ENCODE measurements at places on chromosomes 2 and 18.

DNA sequence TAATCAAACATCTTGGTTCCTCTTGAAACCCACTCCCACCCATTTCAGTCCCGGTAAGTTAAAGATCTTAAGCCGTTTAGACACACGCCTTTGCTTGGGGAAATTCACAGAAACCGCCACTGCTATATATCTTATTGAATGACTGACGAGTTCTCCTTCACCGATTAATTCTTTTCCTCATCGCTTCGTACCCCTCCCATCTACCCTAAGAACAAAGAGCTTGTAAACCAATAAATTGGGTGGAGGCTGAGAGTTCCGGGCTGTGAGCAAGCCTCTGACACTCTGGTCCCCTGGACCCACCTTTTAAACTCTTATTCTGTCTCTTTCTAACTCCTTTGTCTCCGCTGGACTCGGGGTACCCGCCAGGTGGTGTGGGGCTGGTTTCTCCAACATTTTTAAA, 30.6 kb downstream of the TMEM131 start:
- DNase-seq: no peak

DNA sequence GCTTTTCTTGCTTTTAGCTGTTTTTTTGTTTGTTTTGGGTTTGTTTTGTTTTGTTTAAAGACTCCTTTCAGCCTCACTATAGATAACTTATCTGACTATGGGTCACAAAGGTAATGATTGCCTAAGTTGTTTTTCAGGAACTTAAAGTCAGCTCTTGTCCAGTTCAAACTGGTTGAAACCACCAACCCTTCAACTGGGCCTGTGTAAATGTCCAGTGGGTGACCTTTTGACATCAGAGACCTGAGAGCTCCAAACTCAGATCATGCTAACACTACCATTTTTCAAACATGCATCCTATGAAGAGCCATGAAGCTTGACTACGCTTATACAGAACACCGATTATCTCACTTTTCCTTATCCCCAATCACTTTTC, 144.6 kb upstream of the RMP24 start:
- DNase-seq: no peak

- no peak for DNase-seq
Observed at GRCh38 chr2:85999061-85999831, 106.4 kb downstream of the POLR1A start.

DNA sequence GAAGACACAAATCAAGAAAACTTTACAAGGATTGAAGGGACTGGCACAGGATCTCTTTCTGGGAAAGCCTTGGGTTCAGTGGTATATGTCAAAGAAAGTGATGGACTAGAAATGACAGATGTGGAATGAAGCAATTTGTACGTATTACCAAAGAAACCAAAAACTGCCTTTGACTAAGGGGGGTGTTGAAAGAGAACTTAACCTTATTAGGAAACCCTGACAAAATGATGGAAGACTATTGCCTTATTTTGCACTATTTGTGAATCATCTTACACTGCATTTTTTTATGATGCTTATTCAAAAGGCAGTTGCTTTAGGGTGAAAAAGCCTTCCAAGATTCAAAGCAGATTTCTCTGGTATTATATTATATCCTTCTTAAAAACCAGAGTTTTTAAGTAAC, 4.0 kb downstream of the TSGA10 start:
- no peak for DNase-seq

- DNase-seq: no peak
Observed at GRCh38 chr18:72391427-72391826, 152.7 kb downstream of the CBLN2 start.

GRCh38 chr2:219752726-219753125, 125.3 kb downstream of the SLC4A3 start:
- DNase-seq: no peak

DNA sequence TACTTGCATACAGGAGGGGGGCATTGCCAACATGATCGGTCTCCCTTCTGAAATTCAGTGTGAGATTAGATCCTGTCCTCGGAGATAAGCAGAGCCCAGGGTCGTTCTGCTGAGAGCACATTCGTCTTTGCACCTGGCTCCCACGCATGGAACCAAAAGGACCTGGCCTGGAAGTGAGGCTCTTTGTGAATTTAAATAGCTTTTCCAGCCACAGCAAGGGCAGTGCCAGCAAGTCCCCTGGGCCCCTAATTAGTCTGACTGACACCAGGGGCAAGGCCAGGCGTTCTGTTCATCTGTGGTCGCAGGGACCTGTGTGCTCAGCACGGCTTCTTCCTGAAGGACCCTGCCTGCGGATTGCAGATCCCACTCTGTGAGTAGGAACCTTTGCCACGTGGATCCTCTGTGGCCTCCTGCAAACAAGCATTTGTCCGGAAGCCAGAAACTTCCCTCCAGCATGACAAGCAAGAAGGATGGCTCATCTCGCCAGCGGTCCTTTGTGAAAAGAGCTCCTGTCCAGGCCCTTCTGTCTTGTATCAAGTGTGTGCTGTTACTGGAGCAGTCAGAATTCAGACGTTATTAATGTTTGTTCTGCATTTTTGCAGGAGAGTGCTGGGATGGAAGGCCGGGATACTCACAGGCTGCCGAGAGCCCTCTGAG, 128.7 kb downstream of the TPO start:
- DNase-seq: no peak

- DNase-seq: no peak
Observed at GRCh38 chr2:124035001-124035400, 9.9 kb downstream of the CNTNAP5 start.

DNA sequence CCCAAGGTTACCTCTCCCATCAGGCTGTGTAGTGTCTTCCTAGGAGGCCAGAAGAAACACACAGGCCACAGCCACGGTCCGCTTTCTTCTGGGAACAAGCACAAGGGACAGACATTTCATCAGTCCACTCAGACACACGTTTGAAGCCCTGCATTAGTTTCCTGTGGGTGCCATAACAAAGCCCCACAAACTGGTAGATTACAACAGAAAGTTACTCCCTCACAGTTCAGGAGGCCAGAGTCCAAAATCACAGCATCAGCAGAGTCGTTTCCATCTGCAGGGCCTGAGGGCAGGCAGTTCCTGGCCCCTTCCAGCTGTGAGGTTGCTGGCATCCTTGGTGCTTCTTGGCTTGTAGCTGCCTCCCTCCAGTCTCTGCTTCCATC, 8.8 kb upstream of the PRLH start:
- DNase-seq: no peak

- no peak for DNase-seq
Observed at GRCh38 chr2:75833386-75833785, 122.7 kb upstream of the GCFC2 start.

DNA sequence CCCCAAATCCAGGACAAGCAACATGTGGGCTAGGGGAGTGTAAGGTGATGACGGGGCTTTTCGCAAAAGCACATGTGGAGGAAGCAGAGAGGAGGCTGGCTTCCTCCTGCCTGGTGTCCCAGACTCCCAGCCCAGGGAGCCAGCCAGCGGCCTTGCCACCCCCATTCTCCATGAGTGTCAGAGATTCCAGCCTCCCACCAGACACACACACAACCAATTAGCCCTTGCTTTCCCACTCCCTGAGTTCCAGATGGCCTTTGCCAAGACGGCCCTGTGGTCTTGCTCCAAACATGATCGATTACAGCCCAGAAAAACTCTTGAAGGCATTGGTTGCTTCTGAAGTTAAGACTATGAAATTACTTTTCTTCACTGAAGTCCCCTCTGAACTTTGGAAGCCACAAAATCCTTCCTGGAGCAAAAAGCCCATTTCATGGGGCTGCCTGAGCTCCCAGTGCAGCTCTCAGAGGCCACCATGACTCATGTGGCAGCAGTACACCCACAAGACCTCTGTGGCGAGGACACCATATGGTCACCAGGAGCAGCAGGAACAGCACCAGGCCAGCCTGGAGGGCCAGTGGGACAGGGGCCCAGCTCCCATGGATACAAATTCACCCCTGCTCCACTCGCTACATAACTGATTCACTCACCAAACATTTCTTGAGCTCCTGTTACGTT, 69.1 kb upstream of the PID1 start:
- DNase-seq: no peak

DNA sequence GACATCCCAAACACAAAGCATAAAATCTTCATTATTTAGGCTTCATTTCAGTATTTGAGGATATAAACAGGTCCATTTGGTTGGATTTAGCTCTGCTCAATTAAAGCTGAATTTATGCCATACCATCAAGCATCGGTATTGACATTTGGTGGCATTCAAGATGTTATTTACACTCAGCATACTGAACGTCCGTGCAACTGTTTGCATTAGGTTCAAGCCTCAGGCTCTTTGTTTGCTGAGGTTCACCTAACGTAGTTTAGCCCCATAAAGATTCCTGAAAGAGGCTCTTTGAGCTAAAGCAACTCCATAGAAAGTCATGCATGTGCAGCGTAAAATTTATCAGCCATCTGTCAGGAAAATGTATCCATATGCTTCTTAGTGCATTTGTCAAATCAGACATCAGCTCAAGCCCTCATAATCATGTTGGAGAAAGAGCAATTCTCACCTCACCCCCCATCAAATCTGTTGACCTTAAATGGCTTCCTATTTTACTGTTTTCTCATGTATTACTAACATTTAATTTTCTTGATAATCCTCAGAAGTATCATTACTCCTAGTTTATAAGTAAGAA, 366.9 kb downstream of the EPHA4 start:
- peak; percentile 99 for DNase-seq

- no peak for DNase-seq
Observed at GRCh38 chr18:45163871-45164270, 451.4 kb upstream of the SLC14A2 start.

- DNase-seq: no peak
Observed at GRCh38 chr2:234548695-234549420, 52.0 kb upstream of the ARL4C start.

DNA sequence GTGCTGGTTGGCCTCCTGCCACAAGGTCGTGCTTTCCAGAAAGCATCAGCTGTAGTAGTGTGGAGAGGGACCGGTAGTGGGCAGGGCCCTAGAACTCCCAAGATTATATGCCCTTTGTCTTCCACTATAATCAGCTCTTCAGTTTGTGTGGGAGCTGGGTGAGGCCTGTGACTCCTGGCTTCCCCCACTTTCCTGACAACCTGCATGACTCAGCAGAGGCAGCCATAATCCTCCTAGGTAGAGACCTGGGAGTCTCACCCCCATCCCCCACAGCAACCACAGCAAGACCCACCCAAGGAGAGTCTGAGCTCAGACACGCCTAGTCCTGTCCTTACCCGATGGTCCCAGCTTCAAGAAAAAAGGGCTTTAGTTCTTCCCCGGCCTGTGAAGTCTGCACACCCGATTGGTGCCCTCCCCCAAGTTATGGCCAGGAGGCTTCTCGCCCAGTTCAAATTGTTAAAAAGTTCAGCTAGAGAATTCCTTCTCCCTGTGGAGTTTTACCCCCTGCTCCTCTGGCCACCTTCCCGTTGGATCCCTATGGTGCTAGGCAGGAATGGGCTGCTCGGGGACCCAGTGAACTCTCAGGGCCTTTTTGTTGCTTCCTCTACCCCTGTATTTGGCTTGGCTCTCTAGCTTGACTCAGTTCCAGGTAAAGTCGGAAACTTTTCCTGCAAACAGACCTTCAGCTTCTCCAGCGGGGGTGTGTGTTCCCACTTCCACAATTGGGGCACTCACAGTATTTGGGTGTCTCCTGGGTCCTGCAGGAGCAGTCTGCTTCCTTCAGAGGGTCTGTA, 57.8 kb upstream of the FAM237A start:
- DNase-seq: no peak

DNA sequence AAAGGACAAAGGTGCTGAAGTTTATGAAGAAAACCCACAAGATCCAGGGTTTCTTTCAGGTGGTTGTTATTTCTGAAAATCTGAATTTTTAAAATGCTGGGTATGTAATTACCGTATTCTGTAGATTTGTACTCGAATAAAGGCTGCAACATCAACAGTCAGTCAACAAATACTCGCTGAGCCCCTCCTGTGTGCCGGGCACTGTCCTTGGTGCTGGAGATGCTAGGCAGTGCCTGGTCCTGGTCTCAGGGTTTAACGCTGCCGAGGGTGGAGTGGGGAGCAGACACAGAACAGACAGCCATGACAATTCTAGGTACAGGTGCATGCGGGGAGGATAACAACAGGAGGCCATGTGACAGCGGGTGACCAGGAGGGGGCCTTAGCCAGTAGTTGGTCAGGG, 27.2 kb upstream of the PDIA6 start:
- no peak for DNase-seq

- DNase-seq: no peak
Observed at GRCh38 chr18:24027156-24027827, 12.7 kb downstream of the TTC39C start.

- DNase-seq: no peak
Observed at GRCh38 chr2:121469356-121469755, 61.3 kb upstream of the RNU4ATAC start.

All from NCI-H1694 (cell line).